PC-3 (cell line): ENCODE measurements at places on chromosomes 6 and 20. TPM values are rescaled to one million over a fixed set of nuclear protein-coding genes. Genes with fewer than 3 reads are reported as not detected.
A peak's percentile ranks its signal among the peaks of the same experiment; 100 is the strongest.

The RRAGD gene
- 0.35 and 0.62 TPM in 2 replicates for total RNA-seq

The BPIFB4 gene
- total RNA-seq, result not detected in 2 replicates

DNA sequence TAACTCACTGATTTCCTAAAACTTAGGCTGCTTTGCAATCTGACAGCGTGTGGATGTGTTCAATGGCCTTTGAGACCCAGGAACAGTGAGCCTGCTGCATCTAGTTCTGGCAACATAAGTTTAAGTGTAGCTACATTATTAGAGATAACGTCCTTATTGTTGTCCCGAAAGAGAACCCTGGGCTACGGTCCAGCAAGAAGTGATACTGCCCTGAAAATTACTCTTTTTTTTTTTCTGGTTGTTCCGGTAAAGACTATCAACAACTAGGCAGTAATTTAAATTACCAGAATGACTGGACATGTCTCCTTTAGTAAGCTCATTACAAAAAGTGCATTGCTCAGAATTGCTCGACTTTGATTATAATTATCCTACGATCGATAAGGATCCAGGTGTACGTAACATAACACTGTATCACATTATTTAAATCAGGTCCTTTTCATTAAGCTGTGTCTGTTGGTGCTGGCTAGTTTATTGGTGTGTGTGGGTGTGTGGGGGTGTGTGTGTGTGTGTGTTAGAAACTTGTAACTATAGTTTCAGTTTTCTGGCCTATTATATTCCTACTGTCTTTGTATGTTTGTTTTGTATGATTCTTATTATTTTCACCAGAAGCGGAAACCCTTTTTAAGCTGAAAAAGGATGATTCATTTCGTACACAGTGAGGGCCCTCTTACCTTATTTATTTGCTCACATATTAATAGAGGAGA, 3.0 kb downstream of the TSHZ2 start:
- peak; percentile 38 for DNase-seq

The TFAP2A gene
- 29.4 and 35.5 TPM in 2 replicates for total RNA-seq

DNA sequence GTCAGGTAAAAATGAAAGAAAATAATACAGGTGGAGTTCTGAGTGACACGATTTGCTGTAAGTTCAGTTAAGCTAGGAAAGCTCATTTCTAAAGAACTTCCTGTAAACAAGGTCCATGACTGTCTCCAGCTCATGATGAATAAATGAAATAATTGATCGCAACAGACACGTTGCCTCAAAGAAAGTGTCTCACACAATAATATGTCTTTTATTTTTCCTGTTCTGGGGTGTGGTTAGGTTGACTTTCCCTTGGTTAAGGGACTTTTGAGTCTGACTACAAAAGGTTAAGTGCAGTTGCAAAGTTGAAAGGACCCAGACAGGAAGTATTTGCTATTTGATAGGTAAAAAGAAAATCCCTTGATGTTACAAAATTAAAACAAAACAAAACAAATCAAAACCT, 304.2 kb upstream of the PRDM1 start:
- DNase-seq, result no peak

The ISM1 gene
- not detected in 2 replicates for total RNA-seq

The TRIM15 gene
- not detected in 2 replicates for total RNA-seq

DNA sequence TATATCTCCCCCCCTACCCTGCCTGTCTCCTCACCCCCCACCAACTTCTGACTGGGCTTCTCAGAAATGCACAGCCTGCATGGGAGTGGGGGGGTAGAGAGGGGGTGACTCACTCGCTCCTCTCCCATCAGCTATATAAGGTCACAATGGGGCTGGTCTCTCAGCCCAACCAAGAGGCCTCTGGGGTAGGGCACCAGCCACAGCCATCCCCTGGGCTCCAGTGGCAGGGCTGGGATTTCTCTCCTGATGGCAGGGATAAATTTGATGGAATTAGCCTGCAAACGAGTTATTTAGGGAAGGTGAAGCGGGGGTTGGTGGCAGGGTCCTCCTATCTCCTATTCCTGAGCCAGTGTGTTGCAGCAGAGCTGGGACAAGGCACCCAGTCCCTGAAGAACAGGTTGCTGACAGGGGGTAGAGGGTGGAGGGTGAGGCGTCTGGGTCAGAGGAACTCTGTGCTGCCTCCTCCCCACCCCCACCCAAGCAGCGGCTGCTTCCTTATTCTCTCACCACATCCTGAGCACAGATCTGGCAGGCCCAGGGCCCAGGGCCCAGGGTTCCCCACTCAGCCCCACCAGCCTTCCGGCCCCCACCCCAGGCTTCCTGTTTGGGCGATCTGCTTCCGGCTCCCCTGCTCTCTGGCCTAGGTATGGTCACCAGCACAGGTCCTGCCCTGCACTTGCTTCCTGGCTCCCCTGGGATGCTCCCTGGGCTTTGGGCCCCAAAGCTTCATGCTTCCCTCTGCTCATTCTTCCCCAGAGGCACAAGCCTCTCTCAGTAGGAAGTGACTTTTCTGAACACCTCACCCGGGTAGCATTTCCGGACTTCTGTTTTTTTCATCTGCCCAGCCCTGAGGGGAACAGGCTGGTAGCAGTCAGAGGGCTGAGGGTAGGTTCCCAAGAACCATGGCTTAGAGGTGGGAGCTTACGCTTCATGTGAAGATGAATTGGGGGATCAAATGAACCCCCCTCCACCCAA, 4.0 kb downstream of the PPP1R18 start:
- DNase-seq, result peak; percentile 84

DNA sequence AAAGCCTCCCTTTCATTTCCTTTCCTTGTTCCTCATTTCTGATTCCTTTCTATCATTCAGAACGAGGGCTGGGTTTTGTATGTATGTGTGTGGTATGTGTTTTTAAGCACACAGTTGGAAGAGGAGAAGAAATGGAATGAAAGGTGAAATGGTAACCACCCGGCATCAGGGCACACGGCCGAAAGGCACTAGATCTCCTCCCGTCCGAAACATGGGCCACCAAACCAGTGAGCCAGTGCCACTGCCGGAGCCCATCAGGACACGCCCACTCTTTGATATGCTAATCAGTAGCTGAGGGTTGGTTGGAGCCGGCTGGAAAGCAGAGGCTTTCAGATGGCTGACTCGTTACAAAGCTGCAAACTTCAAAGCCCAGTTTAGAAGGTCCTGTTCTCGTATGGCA, 228.6 kb upstream of the JARID2 start:
- no peak for DNase-seq

The SNAI1 gene
- 5.4 and 6.2 TPM in 2 replicates for total RNA-seq

The RSPO3 gene
- total RNA-seq, result not detected in 2 replicates

The PRIM2 gene
- total RNA-seq, result 26.1 and 48.4 TPM in 2 replicates

DNA sequence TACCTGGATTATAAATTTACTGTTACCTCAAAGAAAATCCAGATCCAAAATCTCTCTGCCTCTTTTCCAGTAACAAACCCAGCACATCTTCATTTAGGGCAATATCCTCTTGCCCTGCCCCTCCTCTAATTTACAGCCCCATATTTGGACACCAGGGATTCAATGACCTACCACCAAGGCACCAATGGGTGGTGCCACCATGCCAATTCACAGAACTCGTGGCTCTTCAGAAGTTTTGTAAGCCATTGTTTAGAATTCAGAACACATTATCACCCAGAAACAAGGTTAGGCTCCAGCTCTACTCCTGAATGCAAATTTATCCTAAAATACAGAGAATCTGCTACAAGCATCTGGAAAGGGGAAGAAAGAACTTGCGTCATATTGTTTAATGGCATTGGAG, 67.8 kb upstream of the SASH1 start:
- DNase-seq, result no peak

DNA sequence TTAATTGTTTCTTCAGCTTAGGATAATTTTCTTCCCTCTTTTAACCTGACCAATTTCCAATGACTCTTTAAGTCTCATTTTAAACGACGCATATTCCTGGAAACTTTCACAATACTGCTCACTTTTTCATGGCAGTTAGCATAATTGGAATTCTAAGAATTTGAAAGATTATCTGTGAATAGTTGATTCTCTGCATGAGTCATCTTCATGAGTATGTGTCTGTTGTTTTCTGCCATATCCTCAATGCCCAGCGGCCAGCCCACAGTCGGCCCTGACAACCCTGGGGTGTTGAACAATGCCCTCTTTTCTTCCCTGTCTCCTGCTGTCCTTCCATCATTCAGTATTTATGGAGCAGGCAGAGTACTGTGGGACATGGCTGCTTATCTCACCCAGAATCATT, 554.2 kb downstream of the CDH26 start:
- peak; percentile 5 for DNase-seq

- no peak for DNase-seq
These were observed 83.1 kb downstream of the FKBP5 start for GRCh38 chr6:35605600-35605999.

- DNase-seq, result no peak
These were observed 480.2 kb upstream of the CHD6 start for GRCh38 chr20:42098418-42098817.

DNA sequence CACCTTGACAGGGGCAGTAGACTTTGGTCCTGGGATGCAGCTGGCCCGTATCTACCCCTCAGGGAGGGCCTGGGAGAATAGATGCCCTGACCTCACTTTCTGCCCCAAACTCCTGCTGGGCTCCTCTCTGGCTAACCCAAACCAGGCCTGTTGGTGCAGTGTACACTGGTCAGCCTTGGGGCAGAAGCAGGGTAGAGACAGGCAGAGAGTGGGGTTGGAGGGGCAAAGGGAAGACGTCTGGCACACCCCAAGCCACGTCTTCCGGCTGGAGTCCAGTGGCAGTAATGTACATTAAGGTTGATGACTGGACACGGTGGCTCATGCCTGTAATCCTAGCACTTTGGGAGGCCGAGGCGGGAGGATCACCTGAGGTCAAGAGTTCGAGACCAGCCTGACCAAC, 9.3 kb downstream of the DDR1 start:
- no peak for DNase-seq

- no peak for DNase-seq
These were observed 76.7 kb upstream of the FOXO3 start for GRCh38 chr6:108484016-108484415.

DNA sequence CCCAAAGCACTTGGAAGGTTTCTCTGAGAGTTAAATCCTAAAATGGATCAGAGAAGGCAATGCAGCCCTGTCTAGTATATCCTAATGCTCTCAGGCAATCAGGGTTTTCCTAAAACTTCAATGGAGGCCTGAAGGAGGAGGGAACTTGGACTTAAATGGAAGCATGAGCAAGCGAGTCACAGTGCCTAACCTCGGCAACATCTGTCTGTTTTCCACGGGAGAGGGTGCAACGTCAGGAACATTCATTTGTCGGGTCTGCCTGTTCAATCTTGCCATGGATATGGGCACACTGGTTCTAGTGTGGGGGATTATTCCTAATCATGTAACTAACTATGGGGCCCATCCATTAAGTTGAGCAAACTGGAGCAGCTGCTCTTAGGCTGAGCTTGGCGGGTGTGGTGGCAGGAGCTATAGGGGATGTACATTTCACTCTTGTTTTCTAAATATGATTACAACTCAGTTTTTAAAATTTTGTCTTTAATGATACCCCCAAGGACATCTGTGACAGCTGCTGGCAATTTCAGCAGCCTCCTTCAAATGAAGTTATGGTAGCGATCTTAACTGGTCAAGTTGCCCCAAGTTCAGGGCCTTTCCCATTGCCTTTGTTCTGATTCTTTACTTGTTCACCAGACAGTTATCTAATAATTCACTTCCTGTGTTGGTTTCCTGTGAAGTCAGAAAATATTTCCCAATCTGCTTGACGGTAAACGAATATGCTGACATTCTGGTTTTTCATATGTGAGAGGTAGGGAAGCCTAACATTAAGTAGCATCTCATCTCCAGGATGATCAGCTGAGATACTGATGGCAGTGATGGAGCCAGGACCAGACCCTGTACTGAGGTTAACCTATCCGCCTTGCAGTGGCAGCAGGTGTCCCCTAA, 21.6 kb downstream of the DSE start:
- peak; percentile 33 for DNase-seq

GRCh38 chr20:21029341-21029740, 76.8 kb downstream of the LINC00237 start:
- no peak for DNase-seq

The WFDC5 gene
- not detected in 2 replicates for total RNA-seq

The ADGRF4 gene
- 3.4 and 4.2 TPM in 2 replicates for total RNA-seq

DNA sequence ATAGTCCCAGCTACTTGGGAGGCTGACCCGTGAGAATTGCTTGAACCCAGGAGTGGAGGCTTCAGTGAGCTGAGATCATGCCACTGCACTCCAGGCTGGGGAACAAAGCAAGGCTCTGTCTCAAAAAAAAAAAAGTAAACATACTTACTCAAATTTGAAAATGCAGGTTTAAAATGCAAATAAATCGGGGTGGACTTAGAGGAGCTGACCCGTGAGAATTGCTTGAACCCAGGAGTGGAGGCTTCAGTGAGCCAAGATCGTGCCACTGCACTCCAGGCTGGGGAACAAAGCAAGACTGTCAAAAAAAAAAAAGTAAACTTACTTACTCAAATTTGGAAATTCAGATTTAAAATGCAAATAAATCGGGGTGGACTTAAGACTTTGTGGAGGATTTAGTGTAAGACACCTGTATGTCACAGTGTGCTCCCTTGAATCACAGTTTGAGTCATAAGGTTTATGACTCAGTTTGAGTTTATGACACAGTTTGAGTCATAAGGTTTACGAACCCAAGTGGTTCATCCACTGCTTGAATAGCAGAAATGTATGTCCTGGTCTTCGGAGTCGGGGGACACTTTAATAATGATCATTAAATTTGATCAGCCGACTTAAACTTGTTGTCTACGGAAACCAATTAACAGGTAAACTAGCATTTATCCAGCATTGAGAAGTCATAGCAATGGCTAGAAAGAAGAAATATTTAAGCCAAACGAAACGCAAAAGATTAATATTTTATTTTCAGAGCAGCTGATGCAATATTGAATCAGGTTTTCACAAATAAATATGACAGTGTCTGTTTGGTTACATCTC, 6.8 kb upstream of the MRPS10 start:
- DNase-seq, result peak; percentile 99
